ENCODE measurements at places on chromosomes 7 and 10.

GRCh38 chr7:103447073-103447960 is 1.3 kb upstream of the SLC26A5 start:
- DNase-seq: no peak

DNA sequence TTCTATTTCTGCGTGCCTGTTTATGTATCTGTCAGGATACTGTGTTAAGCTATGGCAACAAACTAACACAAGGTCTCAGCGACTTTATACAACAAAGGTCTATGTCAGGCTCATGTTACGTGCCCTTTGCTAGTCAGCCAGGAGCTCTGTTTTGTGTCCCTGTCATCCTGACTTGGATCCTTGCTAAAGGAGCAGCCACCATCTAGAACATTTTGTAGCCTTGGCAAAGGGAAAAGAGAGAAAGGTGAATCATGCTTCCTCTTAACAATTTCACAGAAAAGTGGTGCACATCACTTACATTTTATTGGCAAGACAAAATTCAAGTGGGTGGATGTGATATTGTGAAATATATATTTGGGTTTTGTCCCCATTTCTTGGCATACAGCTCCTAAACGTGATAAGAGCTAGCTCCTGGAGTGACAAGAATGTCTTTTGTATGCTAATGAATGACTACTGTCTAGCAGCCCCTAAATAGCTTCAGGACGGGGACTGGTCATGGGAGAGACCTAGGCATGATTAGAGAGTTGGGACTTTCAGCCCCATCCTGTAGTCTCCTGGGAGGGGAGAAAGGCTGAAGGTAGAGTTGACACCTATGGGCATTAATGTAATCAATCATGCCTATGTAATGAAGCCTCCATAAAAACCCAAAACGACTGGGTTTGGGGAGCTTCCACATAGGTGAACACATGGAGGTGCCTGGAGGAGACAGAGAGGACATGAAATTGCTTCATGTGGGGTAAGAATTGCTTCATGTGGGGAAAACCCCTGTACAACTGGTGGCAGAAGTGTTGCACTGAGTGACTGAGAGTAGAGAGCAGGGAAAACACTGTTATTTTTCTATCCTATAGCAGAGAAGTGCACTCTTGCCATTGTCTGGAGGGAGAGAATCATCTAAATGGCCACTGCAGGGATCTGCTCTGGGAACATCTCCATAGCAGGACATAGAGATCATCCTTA is 33.0 kb downstream of the MRPL32 start:
- no peak for DNase-seq

GRCh38 chr10:31526178-31526577 is 207.2 kb downstream of the ZEB1 start:
- no peak for DNase-seq

DNA sequence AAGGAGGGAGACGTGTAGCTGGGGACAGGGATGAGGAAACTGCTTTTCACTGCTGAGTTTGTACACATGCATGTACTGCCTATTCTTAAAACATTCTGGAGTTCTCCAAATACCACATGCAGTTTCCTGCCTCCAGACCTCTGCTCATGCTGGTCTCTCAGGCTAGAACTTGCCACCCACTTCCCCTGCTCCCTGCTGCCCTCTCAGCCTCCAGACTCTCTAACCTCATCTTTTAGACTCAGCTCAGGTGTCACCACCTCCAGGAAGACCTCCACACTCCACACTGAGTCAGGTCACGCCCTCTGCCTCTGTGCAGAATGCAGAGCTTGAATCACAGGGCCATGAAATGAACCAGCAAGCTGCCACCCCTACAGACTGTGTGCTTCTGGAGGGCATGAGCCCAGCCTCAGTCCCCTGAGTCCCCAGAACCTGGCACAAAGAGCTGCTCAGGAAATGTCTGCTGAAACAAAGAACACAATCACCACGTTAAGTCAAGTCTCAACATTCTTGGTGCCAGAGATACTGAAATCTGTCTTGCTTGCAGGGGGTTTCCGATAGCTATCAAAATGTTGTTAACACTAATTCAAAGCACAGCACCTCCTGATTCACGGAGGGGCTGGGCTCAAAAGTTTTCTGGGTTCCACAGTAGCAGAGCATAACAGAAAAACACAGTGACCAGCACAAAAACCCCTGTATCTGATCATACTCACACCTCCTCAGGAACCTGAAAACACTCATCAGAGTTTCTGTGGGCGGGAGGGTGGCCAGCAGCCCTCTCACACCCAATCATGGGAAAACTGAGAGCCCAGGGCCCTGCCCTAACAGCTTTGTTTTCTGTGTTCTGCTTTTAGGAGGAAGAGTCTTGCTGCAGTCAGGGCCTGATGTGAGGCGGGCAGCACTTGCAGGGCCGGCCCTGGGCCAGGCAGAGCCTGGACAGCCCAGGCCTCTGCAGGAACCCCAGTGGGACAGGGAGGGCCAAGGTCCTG is 21.1 kb downstream of the FAM53B start:
- DNase-seq: no peak

- no peak for DNase-seq
These were observed 9.3 kb downstream of the KNDC1 start for GRCh38 chr10:133169173-133169947.

- DNase-seq: no peak
These were observed 36.5 kb downstream of the SKIDA1 start for GRCh38 chr10:21488957-21489446.

DNA sequence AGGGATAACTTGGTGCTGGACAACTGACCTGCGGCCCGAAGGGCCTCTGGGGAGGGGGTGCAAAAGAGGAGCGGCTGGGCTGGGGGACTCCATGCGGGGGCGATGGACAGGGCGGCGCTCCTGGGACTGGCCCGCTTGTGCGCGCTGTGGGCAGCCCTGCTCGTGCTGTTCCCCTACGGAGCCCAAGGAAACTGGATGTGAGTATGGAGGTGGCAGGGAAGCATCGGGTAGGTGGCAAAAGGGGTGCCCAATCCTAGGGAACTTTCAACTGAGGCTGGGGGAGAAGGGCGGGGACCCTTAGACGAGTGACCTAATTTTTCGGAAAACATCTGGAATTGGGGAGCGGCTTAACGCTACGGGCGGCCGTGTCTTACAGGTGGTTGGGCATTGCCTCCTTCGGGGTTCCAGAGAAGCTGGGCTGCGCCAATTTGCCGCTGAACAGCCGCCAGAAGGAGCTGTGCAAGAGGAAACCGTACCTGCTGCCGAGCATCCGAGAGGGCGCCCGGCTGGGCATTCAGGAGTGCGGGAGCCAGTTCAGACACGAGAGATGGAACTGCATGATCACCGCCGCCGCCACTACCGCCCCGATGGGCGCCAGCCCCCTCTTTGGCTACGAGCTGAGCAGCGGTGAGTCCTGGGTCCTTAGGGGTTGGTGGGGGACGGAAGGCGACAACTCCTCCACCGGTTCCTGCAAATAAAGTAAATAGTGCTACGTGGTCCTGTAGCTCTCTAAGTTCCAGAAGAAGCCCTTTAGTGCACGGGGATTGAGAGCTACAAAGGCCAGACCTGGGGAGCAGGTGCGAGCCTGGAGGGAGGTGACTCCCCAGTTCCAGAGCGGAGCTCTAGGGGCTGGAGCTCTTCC is 622 bp downstream of the WNT16 start:
- no peak for DNase-seq

DNA sequence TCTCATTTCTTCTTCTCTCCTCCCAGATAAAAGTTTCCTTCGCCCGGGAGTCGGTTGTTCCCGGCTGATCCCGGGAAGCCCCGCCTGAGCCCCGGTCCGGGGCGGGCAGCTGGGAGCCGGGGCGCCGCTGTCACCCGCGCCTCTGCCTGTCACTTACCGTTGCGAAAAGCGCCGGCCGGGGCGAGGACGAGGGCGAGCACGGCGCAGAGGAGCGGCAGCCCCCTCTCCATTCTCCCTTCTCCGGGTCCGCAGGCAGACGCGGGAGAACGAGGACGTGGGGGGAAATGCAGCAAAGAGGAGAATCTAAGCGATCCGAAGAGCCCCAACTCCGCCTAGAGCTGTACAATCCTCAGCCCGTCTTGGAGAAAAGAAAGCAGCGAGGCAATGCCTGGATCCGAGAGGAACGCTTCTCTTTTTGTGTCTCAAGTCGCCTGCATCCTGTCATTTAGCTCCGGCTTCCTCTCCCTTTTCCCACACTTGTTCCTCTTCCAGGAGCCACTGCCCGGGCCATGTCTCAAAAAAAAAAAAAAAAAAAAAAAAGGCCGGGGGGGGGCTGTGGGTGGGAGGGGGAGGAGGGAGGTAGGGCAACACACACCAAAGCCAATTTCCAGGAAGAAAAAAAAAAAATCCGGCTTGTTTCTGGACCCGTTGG is at the start of gene NRP1:
Gene NRP1, minus strand, starts transcription at position 515 of the 652 bp plus-strand sequence. Its CDS starts 285 bp downstream, at position 230.
- no peak for DNase-seq

GRCh38 chr7:45359776-45360175 is 202.2 kb downstream of the RAMP3 start:
- DNase-seq: no peak

- DNase-seq: no peak
These were observed 104.6 kb downstream of the MLLT10 start for GRCh38 chr10:21638681-21639080.

DNA sequence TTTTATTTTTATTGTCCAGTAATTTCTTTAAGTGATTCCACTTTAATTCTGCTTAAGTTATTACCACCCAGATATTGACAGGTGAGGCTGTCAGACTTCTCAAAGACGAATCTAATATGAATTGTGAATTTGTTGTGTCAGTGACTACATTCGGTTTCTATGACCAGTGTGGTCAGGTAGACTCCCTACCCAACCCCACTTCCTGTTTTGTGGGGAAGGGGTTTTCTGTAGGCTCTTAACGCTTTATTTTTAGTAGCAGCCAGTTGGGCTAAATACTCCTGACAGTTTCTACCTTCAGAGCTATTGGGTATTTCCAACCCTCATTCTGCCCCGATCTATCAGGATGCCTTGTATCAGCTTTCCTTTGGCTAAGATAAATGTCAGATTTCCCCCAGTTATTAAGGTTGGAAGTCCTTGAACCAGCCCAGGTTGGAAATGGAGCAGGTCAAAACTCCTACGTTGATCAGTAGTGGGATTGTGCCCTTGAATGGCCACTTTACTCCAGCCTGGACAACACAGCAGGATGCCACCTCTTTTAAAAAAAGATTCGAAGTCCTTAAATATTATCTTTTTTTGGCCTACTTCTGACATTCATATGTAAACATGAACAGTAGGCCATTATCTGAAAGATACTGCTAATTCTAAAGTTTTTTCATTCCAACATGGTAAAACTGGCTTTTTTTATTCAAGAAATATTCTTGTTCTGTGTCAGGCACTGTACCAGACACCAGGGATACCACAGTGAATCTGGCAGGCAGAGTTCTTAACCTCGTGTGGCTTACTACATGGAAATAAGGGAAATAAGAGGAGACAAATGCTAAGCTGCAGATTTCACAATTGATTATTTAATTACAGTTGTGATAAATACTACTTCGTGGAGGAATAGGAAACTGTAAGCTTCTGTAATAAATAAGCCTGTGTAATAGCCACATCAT is 133.3 kb upstream of the SAMD8 start:
- no peak for DNase-seq

DNA sequence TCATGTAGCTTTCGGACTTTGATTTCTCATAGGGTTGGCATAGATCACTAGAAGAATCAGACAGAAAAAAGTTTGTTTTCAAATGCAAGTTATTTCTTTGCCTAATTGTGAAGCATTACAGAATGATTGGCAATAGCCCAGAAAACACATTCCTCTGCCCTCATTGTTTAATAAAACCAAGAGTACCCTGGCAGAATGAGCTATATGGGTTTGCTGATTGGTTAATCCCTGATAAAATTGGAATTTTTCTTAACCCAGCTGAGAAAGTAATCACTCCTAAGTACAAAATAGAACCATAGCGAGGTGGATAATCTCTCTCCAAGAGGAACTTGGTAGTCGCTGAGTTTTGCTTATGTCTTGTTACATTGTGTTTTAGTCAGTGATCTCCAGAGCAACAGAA is 30.9 kb upstream of the CREB5 start:
- DNase-seq: no peak

GRCh38 chr7:17580141-17580540 is 281.7 kb downstream of the AHR start:
- no peak for DNase-seq

DNA sequence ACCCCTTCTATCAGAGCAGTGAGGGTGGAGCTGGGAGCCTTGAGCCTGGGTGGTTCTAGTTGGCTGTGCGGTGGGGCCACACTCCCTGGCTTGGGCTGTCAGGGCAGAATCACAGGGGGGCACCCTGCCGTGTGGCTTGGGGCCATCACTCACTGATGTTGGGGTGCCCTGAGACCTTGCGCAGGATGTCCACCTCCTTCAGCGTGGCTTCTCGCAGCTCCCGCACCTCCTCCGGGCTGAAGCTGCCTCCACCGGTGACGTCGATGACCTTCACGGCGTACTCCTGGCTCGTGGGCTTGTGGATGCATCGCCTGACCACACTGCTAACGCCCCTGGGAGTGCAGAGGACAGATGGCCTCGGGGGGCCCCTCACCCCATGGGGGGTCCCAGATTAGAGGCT is 5.3 kb downstream of the PHKG1 start:
- no peak for DNase-seq

GRCh38 chr10:107031931-107032699 is 132.4 kb downstream of the SORCS1 start:
- no peak for DNase-seq

DNA sequence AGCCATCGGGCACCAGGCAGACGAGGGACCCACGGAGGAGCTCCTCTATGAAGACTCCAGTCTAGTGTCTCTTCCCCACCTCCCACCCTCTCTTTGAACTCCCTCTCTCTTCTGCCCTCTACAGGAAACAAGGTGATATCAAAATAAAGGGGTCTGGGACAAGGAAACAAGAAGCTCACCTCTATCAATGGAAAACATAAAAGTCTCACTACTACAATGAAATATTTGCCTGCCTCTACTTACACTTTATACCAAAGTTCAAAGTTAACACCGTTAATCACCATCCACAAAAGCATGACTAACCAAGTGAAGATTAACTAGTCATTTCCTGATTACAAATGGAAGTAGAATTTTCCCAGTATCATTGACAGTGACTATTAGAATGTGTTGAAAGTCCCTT is 82.2 kb downstream of the PARD3 start:
- no peak for DNase-seq

DNA sequence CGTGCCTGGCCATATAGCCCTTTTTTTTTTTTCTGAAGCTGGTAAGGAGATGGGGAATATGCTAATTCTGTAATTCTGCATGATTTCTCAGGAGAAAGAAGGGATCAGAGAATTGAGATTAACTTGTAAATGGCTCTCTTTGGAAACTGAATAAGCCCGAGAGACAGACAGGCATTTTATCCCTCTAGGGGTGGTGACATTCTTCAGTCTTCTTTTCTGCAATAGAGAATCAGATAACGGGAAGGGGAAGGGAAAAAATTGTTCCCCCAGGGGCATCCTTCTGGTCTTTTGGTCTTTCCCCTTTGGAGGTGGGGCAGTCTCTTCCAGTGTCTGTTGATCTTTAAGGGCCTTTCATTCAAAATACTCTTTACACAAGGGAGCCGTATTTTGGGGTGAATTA is 34.2 kb downstream of the HK1 start:
- DNase-seq: no peak

- no peak for DNase-seq
These were observed 980 bp downstream of the ADAM8 start for GRCh38 chr10:133275684-133276092.

DNA sequence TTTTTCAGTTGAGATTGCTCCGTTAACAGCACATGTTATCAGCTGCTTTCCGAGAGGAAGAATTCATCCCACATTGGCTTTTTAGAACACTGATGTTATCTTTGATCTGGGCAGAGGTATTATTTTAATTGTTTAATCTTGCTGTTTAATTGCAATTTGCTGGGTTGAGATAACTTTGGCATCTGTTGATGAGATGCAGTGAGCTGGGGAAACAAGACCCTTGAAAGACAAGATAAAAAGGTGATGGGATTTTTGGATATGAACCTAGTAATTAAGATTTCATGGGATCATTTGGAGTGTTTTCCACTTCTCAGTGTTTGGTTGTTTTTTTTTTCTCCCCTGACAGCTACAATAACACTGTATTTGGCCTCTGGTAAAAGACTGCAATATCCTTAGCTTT is 4.5 kb downstream of the CELF2 start:
- no peak for DNase-seq
